Central memory CD4-positive, alpha-beta T cell (primary cell): ENCODE measurements at places on chromosomes 7 and 10.
A peak's percentile ranks its signal among the peaks of the same experiment; 100 is the strongest.

- no peak for DNase-seq
Observed at GRCh38 chr10:77636967-77637531, 559 bp downstream of the KCNMA1 start.

GRCh38 chr10:49594594-49594993 lies 15.5 kb upstream of the SLC18A3 start:
- no peak for DNase-seq

DNA sequence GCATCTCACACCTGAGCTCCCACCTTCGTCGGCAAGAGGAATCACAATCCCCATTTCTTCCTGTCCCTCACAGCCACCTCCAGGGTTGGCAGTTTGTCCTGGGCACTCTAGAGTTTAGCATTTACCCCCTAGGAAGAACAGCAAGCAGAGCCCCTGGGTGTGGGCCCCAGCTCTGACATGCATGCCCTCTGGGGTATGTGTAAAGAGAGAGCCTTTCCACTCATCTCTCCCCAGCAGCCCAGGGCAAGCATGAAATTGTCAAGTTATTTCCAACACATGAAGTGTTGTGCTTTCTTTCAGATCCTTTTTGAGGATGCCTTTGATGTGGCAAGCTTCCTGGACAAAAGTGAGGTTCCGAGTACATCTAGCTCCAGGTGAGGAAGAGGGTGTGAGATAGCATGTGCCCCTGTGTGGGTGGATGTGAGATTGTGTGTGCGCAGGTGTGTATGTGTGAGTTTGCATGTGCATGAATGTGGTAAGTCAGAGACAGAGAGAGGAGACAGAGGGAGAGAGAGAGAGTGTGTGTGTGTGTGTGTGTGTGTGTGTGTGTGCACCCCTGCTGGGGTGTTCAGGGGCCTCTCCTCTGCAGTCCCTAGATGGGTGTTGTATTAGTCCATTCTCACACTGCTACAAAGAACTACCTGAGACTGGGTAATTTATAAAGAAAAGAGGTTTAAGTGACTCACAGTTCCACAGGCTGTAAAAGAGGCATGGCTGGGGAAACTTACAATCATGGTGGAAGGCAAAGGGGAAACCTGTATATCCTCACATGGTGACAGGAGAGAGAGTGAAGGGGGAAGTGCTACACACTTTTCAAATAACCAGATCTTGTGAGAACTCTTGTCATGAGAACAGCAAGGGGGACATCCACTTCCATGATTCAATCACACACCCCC lies 18.1 kb downstream of the STRA8 start:
- DNase-seq: no peak

- peak; percentile 21 for DNase-seq
Observed at GRCh38 chr7:12524794-12525386, 45.6 kb upstream of the SCIN start.

DNA sequence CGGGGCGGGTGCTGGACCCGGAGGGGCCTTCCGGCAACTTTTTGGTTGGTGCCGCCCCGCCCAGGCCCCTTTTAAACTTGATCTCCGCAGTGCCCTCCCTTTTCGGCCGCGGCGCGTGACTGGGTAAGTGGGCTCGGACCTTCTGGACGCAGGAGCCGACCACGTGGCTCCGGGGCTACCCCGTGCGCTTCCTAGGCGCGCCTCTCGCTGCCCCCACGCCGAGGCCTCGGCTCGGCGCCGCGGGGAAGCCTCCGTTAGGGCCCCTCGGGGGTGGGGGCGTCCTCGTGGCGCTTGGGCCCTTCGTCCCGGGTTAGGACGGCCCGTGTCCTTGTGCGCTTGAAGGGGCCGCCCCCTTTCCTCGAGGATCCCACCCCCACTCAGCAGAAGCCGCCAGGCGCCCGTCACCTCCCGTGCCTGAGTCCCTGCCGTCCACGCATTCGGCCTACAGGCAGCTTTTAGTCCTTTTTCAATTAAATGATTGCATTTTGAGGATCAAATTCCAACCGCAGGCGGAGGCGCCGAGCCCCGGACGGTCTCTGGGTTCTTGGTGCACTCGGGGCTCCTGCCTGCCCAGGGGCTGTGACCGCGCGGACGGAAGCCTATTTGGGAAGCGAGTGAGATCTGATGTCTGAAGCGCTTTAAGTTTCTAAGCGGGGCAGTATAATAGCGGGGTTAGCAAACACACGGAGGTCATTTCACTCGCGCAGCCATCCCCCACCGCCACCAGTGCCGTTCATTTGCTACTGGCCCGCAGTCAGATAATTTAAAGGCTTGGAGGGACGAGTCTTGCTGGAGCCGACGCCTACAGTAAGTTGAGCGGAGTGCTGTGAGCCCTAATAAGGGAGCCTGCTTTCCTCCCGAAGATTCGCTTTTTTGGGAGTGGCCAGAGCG lies 31.8 kb upstream of the TOMM7 start:
- DNase-seq: peak; percentile 72

DNA sequence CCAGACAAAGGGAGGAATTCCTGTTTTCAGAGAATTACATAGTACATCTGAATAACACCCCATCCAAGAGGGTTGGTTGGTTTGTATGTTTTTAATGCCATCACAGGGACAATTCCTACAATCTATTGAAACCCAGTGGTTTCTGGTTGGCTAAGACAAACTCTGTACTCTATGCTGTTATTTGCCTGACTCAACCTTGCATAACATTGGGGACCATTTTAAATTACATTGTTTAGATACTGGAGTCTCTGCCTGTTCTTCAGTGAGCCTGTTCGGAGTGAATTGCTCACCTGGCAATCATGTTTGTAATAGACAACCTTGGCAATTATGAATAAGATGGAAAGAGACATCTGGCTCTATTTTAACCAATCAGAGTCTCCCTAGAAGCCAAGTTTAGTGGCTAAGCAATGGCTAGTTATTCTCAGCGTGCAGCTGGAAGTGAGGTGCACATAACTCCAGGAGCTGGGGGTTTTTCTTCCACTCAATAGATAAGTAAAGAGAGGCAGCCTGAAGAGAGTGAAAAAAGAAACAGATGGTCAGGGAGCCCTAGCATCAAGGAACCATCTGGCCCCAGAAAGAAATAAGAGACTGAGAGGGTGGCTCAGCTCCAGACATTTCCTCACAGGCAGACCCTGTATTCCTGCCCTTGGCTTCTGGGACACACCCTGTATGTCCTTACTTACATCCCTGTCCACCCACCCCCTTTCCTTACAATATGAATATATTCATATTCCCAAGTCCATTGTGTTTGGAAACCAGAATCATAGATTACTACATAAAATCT lies 21.2 kb upstream of the SLC35G1 start:
- no peak for DNase-seq

DNA sequence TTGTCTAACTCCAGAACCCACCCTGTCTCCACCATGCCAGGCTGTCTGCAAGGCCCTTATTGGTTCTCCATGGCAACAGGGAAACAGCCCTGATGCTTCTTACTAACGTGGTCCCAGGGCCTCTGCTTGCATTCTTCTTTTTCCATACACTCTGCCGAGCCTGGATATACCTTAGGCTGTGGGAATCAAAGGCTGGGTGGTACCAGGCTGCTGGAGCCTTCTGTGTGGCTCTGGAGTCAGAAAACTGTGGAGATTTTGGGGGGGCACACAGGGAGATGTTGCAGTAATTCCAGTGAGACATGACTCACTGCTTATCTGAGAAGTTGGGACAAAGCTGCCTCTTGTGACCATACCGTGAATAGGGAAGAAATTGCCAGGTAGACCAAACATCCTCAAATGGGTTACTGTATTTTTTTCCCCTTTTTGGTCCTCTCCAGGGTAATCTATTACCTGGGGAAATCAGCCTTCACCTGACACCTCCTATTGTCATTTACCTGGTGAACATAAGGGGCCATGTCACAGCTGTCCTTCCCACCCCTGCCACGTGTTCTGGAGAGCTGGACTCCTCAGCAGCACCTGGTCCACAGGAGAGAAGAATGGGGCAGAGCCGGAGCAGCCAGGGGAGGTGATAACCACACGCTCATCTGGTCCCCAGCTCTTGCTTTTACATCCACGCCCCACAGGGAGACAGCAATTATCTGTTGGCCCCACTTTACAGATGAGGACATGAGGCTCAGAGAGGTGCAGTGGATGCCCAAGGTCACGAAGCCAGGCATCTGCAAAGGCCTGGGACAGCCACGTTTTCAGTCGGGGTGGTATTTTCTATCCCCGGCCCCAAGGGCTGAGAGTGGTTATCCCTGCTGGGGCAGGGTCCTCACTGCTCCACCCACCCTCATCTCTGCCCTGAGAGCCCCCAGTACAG lies 4.6 kb downstream of the CHST3 start:
- DNase-seq: no peak

DNA sequence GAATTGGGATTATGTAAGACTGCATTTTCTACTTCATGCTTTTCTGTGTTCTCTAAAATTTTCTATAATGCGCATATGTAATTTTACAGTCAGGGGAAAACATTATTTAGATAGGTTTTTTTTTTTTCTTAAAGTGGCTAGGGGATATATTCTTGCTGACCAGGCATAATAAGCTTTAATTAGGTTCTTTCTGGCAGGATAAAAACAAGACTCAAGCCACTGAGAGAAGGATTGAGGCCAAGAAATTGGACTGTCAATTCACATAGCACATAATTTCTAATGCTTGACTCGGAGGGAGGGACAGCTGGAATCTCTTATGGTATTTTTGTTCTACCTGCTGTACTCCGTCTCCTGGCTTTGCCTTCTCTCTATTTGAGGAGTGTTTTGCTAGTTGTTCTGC lies 119.8 kb upstream of the NPVF start:
- DNase-seq: no peak

GRCh38 chr7:1939434-1940401 lies 269.6 kb downstream of the ELFN1 start:
- DNase-seq: no peak

GRCh38 chr10:63633677-63634487 lies 112.7 kb downstream of the REEP3 start:
- no peak for DNase-seq

- DNase-seq: no peak
Observed at GRCh38 chr10:123149568-123150270, 1.8 kb downstream of the HMX2 start.

- DNase-seq: no peak
Observed at GRCh38 chr10:489330-489729, 200.1 kb downstream of the DIP2C start.

DNA sequence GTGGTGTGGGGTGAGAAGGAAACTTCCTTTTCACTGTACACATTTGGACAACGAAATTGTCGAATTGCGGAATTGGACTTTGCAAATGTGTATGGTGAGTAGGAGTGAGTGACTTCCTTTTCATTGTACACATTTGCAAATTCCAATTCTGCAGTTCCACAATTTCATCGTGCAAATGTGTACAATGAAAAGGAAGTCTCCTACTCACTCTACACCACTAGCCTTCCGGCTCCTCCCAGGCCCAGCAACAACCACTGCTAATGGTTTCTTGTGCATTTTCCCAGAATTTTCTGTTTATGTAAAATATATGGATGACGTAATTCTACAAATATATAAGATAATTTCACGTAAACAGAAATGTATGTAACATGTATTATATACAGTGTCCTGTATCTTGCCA lies 118.5 kb downstream of the ARL4A start:
- no peak for DNase-seq

DNA sequence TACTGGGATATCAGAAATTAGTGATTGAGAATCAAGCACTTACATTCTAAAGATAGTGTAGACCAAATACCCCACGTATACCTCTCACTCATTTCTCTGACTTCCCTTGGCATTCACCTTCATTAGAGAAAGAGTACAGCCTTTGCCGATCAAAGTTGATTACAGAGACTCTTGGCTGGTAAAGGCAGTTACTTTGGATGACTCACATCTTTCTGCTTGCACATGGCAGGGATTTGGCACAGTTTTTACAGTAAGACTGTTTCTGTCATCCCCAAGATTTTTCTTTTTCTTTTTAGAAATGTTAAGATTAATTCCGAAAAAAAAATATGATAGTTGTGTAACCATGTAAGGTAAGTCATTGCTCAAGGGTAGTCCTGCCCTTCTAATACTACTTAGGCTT lies 143.0 kb downstream of the TSPAN12 start:
- no peak for DNase-seq

DNA sequence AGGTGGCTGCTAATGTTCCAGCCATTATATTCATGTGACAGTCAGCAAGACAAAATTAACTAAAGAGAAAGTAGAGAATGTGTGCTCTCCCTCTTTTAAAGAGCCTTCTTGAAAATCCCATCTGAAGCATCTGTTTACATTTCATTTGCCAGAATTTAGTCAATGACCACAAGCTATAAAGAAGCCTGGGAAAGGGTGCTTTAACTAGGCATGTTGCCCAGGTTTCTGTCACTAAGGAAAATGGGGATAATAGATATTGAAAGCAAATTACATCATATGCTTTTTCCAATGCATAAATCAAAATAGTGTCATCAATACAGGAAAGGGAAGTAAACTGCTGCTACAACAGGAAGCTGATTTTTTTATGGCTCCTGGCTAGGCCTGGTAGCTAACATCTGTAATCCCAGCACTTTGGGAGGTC lies 67.7 kb downstream of the ELAPOR2 start:
- no peak for DNase-seq

GRCh38 chr7:125126376-125126775 lies 196.8 kb upstream of the POT1 start:
- DNase-seq: no peak

- no peak for DNase-seq
Observed at GRCh38 chr10:97538411-97538810, 34.2 kb upstream of the ANKRD2 start.

DNA sequence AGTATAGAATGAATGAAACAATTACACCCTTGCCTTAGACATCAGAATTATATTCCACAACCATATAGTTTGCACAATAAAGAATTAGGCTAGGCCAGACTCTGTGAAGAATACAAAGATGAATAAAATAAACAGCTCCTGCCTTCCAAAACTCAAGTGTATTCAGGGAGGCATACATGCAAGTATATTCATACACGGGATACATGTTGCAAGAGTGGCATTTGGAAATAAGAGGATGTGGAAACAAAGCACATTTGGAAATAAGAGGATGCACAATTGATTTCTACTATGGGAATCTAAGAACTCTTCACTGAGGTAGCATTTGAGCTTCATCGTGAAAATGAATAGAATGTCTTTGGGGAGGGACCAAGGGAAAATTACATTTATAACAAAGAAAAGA lies 27.0 kb upstream of the TMEM26 start:
- no peak for DNase-seq

- DNase-seq: peak; percentile 54
Observed at GRCh38 chr7:139104091-139104450, 5.4 kb downstream of the ZC3HAV1 start.

GRCh38 chr10:106608066-106608465 lies 556.4 kb downstream of the SORCS1 start:
- no peak for DNase-seq

- no peak for DNase-seq
Observed at GRCh38 chr7:17415955-17416354, 117.5 kb downstream of the AHR start.

DNA sequence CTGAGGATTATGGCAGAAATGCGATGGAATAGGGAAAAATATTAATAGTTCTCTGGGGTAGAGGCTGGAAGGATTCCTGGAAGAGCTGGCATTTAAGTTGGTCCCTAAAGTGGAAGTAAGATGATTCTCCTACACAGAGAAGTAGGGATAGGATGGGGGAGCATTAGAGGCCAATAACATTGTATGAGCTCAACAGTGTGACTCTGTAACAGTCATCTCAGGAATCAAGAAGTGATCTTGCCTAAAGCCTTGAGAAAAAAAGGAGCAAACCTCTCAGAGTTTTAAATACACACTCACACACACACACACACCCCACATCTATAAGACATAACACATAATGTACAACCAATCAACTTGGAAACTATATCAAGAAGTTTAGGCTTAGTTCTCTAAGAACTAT lies 117.7 kb upstream of the CDK1 start:
- DNase-seq: no peak
